Left ventricle myocardium inferior (tissue), 1 donor: ENCODE measurements at places on chromosomes 5 and 9.

- DNase-seq, result no peak
Measured at GRCh38 chr9:133366435-133366834, 9.4 kb downstream of the SURF4 start.

GRCh38 chr9:78562021-78562420 lies 265.1 kb downstream of the PSAT1 start:
- no peak for DNase-seq

DNA sequence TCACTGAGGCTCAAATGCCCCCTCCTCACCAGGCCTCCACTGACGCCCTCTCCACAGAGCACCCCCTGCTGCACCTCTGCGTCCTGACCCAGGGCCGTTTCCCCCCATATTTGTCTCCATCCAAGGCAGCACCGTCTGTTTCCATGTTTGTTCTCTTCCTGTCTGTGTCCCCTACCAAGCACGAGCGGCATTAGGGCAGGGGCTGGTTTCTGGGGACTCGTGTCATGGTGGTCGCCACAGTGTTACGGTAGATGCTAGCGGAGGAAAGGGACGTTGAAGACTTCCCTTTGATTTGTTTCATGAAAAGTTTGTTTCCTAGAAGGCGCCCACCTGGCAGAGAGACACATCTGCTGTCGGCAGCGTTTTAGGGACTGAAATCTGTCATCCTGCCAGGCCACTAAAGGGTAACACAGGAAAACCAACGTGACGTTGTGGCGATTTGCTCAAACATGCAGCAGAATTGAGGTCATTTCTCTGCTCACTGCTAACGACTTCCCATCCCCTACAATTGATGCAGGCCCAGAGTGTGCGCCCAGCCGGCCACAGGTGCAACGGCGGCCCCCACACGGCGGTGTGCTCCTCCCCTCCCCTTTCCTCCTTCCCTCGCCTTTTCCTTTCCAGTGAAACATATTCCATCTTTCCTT lies 79.3 kb upstream of the IRX4 start:
- DNase-seq, result no peak

DNA sequence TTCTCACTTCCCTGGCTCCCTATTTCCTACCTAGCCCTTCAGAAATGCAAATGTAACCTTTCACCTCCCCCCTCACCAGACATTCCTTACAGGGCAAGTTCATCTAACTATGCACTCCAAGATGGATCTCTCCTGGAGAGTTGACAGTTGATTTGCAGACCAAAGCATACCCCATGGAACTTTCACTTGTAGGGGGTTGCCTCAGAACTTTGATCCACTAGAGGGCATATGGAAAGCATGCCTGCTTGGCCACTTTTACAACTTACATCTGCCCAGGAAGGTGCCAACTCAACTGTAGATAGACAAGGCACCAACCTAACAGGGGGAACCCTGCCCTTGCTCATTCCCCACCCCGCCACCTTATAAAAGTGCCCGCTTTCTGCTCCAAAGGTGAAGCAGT lies 187.8 kb downstream of the NXNL2 start:
- DNase-seq, result no peak

DNA sequence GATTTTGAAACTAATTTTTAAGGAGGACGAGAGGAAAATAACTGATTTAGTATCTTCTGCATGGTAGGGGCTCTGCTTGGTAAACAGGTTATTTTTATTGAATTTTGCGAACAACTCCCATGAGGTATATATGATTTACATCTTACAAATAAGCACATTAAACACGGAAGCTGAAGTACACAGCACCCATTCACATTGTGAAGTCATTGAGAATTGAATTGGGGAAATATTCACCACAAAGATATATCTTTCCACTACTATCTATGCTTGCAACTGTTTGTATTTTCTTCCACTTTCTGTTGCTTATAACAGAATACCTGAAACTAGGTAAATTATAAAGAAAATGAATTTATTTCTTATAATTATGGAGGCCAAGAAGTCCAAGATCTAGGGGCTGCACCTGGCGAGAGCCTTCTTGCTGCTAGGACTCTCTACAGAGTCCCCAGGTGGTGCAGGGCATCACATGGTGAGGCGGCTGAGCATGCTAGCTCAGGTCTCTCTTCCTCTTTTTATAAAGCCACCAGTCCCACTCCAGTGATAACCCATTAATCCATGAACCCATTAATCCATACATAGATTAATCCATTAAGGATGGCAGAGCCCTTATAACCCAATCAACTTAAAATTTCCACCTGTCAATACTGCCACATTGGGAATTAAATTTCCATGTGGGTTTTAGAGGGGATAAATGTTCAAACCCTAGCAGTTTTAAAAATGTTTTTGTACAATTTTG lies 79.0 kb upstream of the ZNF608 start:
- DNase-seq, result no peak

- no peak for DNase-seq
Measured at GRCh38 chr9:120252248-120252647, 327.7 kb downstream of the CDK5RAP2 start.

- DNase-seq, result no peak
Measured at GRCh38 chr5:33372721-33373472, 67.9 kb upstream of the TARS1 start.

DNA sequence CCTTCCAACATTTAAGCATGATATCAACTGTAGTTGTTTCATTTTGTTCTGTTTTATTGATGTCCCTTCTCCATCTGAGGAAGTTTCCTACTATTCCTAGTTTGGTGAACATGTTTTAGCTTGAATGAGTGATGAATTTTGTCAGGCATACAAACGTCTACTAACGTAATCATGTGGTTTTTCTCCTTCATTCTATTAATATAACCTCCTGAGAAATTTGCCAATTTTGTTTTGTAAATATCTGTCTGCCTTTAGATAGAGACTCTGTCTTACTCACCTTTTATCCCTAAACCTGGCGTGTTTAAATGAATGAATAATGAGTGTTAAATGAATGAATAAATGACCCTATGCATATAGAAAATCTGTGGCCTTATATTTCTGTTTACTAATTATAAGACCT lies 26.5 kb upstream of the NREP start:
- no peak for DNase-seq

- DNase-seq, result no peak
Measured at GRCh38 chr5:3194271-3194670, 401.4 kb upstream of the IRX1 start.

DNA sequence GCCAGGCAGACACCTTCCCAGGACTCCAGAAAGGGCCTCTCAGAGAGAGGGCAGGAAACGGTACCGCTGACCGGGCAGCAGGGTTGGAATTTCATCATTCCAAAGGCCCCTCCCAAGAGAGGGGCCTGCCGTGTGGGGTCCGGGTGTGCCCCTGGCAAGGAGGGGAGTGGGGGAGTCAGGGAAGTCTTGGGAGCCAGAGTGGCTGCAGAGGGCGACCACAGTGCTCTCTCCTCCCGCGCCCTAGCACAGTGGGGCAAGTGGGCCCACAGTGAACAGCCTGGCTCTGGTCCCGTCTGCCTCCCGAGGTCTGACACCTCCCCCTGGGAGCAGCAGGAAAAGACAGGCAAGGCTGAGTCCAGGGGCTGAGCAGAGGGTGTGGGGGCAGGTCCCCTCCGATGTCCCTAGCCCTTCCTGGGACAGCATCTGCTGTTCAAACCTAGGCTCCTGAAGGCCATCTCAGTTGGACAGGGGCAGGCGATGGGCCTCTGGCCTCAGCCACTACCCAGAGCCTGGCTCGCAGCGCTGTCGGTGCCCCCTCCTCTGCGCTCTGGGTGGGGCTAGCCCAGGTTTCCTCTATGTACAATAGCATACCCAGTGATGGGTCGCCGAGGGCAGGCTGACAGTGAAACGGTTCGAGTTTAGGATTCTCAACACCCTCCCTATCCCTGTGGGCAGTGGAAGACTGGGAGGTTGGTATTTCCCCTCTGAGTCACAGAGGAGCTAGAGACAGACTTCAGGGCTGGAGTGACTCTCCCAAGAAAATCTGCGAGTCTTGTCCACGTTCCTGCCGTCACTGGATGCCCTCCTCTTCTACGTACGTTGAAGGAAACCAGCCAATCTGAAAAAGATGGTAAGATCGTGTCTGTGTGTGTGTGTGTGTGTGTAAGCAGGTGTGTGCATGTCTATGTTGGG lies 25.4 kb upstream of the SARDH start:
- DNase-seq, result no peak
